ENCODE measurements at places on chromosomes 6 and 20.
A peak's percentile ranks its signal among the peaks of the same experiment; 100 is the strongest.

- DNase-seq: no peak
Observed at GRCh38 chr6:51968265-51968664, 119.1 kb downstream of the PKHD1 start.

DNA sequence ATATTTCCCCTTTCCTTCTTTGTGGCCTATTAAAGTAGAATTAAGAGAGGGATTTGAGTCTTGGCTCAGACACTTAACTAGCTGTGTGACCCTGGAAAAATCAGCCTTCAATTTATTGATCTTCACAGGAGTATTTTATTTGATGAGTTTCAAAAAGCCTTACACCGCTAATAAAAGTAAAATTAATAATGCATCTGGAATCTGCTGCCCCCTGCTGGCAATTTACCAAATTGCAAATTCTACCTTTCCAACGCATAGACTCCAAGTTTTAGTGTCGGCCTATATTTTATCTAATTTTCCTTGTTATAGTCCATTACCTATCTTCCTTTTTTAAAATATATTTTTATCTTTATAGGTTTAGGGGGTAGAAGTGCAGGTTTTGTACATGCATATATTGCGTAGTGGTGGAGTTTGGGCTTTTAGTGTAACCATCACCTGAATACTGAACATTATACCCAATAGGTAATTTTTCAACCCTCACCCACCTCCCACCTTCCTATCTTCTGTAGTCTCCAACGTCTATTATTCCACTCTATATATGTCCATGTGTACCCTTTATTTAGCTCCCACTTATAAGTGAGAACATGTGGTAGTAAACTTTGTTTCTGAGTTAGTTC is 46.3 kb downstream of the GOPC start:
- peak; percentile 35 for DNase-seq

- DNase-seq: no peak
Observed at GRCh38 chr6:125001684-125002405, 39.6 kb downstream of the RNF217 start.

DNA sequence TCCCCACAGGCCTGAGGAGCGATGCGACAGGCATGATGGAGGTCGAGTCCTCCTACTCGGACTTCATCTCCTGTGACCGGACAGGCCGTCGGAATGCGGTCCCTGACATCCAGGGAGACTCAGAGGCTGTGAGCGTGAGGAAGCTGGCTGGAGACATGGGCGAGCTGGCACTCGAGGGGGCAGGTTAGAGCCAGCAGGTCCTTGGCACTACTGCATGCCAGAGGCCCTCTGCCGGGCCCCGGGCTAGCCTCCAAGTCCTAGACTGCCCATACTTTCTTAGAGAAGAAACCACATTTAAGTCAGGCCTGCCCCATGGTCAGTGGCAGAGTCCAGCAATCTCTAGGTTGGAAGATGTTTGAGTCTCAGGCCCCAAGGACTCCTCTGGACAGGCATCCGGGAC is 32.1 kb downstream of the PKIG start:
- DNase-seq: no peak

DNA sequence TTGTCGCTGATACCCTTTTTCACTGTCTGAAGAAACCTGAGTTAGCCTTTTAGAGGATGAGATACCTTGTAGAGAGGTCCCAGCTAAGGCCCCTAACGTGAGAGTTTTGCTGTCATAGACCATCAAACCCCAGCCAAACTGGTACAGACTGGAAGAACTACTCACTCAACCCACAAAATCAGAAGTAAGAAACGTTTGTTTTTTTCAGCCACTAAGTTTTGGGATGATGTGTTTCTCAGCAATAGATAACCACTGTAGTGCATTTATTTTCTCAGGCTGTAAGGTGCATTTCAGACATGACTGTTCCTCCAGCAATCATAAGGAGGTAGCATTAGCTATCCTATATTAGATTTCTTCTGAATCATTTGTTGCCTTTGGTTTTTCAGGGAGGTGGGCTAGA is 407.3 kb upstream of the FLRT3 start:
- no peak for DNase-seq

- DNase-seq: no peak
Observed at GRCh38 chr6:37013516-37014491, 8.3 kb downstream of the FGD2 start.

DNA sequence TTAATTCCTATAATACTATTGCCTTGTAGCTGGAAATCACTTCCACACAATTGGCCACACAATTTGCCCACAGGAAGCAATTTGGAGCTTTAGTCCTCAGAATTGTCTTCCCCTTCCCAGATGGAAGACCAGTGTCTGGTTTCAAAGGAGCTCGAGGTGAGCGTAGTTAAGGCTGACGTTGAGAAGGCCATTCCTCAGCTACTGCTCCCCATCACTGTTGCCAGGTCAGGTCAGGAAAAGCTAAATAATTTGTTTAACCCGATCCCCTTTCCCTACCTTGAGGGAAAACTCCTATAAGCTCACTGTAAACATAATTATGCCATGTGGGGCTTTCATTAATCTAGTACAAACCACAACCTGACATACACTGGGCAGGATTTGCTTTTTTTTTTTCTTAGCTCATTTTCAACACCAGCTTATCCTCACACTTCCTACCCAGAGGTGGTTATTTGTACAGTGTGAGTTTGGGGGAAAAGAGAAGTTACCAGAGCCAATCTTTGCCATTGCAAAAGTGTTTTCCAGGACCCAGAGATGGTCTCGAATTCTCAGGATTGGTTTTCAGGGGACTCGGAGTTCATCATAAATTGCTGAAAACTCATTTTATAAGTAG is 242.7 kb downstream of the CLIC5 start:
- DNase-seq: no peak

DNA sequence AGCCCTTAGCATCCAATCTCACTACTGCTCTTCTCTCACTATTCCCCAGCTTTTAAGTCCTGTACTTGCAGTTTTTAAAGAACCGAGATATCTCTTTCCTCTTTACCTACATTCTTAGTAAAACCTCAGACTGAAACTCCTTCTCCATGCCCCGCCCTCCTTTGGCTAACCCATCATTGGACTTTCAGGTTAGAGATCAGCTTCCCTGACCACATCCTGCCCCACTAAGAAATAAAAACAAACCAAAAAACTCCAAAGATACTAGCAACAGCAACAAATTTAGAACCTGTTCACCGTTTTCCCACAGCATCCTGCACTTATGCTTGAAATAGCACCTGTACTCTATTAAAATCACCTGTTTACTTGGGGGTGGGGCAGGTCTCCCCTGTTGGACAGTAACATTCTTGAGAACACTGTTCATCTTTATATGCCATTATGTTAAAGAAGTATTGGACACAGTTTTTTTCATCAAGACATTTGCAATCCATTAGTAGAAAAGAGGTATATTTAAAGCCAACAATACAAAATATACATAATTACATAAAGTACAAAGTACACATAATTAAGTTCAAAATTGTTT is 16.3 kb upstream of the SMAP1 start:
- DNase-seq: no peak

GRCh38 chr6:74283532-74283931 is 587.5 kb downstream of the CD109 start:
- DNase-seq: no peak

GRCh38 chr6:13024616-13025015 is 303.7 kb downstream of the TBC1D7 start:
- no peak for DNase-seq

DNA sequence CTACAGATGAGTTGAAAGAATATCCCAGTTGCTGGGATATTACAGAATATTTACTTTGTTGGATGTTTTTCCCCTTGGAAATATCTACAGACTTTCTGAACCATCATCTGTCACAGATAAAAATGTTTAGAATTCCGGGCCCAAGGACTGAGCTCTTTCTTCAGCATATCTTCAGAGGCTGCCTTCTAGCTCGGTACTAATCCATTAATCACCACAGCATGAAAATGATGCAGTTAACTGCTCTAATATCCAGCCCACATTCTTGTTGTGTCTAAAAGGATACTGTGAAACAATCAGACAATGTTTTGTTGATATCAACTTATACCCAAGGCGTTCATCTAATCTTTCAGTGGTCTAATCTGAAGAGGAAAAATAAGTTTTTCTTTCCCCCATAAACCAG is 247.4 kb downstream of the TBC1D32 start:
- no peak for DNase-seq

DNA sequence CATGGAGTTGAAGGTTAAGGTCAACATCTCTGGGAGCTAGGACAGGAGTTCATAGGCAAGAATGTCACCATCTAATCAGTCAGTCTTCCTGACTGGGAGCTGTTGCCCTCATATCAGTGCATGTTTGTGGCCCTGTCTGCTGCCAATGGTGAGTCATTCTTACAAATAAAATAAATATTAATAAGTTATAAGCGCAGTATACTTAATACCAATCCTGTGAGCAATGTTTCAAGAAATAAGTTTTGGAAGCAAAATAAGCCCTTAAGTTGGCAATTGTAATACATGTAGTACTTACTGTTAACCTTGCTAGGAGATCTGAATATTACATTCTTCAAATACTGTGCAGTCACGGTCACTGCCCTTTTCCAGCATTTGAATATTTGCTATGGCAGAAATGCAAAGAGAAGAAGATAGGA is 20.2 kb upstream of the MDGA1 start:
- DNase-seq: no peak

DNA sequence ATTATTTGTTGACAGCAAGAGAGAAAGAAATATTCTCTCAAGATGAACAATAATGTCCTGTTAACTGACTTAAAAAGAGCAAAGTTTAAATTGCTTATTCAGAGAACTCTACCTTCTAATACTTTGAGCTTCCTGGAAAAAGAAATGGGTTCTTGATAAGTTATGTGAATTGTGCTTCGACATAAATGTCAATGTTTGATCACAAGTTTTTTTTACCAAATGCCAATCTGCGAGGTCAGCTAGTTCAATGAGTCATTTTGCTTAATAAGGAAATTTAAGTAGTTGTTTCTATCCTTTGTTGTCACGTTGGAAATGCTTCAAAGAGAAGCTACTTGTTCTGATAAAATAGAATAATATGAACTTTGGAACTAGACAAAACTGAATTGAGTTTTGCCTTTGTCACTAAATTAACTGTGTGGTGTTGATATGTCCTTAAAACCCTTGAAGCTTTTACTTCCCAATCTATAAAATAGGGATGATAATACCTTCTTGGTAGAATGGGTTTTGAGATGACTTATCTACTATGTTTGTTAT is 642.1 kb upstream of the FLRT3 start:
- DNase-seq: no peak

- no peak for DNase-seq
Observed at GRCh38 chr6:22612236-22612635, 42.9 kb downstream of the HDGFL1 start.

GRCh38 chr6:20403766-20404640 is 2.3 kb downstream of the E2F3 start:
- DNase-seq: no peak

- DNase-seq: no peak
Observed at GRCh38 chr6:4506792-4507191, 269.4 kb upstream of the CDYL start.

DNA sequence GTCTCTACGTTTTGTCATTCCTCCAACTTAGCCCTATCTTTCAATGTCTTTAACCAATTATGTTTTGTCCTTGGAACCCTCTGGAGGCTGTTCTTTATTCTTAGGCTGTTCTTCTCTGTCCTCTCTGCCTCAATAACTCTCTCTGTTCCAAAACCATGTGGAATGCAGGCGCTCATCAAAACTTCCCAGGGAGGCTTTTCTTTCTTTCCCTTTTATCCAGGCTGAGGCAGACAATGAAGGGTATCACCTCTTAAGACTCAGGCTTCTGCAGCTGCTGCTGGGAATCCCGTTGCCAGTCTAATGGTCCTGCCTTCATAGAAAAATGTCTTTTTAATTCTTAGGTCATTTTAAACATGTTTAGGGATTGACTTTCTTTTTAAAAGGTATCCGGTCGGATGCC is 544.7 kb downstream of the CDH26 start:
- no peak for DNase-seq

DNA sequence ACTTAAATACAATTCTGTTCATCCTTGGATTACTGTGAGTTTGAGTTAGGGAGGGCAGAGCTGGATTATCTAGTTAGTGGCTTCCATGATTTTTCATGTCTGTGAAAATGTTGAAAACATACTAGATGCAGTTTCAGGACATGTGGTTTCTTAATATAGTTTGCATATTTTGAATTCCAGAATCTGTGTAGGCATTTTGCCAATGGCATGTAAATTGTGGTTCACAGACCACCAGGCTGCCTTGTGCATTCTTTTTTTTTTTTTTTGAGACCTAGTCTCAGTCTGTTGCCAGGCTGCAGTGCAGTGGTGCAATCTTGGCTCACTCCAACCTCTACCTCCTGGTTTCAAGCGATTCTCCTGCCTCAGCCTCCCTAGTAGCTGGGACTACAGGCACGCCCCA is 42.8 kb downstream of the CDC5L start:
- no peak for DNase-seq

DNA sequence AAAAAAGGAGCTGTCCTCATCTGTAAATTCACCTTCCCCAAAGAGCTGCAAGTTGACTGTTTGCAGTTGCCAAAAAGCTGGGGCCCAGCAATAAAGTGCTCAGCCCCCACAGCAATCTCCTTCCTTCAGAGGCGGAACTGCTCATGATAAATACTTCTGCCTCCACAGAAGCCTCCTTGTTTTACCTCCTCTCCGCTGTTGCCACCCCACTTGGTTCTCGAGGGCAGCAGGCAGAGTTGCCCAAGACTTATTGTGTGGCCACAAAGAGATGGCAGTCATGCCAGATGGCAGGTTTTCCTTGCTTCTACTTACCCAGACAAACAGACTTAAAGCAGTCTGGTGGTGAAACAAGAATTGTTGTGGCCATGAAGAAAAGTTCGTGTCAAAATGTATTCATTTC is 66.3 kb downstream of the SLX4IP start:
- DNase-seq: no peak

- no peak for DNase-seq
Observed at GRCh38 chr6:43943781-43944250, 173.8 kb downstream of the VEGFA start.

DNA sequence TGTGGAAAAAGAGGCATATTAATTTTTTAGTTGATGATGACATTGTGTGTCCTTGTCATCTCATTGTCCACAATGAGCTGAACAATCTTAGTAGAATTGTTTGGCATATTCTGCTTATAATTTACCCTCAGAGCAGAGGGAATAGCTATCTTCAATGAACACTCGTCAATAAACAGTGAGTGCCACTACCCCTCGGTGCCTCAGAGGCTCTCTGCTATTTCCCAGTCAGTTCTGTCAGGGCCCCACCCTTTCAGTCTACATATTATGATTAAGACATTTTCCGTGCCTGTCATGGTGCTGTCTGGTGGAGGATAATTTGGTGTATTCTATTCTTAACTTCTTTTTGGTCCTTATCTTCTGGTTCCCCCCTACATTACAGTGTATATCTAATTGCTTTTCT is 31.2 kb downstream of the NUS1 start:
- DNase-seq: no peak

GRCh38 chr20:16270314-16270931 is 302.8 kb downstream of the KIF16B start:
- no peak for DNase-seq

GRCh38 chr6:79468587-79468986 is 68.6 kb downstream of the LCA5 start:
- DNase-seq: no peak

DNA sequence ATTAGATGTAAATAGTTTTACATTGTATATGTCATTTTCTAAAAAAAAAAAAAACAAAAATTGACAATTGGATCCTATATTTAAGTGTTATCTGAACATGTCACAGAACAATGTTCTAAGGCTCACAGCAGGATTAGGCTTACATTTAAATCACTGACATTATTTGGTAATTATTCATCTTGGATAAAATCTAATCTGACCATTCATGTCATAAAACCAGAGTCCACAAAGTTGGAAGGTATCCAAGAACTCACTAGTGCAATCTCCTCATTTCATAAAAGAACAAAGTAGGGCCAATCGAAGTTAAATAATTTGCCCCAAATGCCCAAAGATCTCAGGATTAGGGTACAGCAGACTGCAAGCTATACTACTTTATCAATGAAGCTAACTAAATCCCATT is 73.0 kb downstream of the PDSS2 start:
- DNase-seq: no peak

All from stimulated activated CD8-positive, alpha-beta memory T cell treated with anti-CD3 and anti-CD28 coated beads, Interleukin-4, amount 100 ng/mL, for 1 hour (primary cell).